Ureter (tissue), 1 donor: ENCODE measurements at places on chromosomes 16 and 17. TPM values are rescaled to one million over a fixed set of nuclear protein-coding genes. Genes with fewer than 3 reads are reported as not detected.

Gene WFDC1
- 63.5 TPM for total RNA-seq

Gene DLX3
- 1.1 TPM for total RNA-seq

Gene LDHD
- total RNA-seq: 16.9 TPM

Gene ZPBP2
- total RNA-seq: not detected

Gene VAT1L
- 0.65 TPM for total RNA-seq

Gene KRT40
- total RNA-seq: not detected

Gene SPNS2
- 30.0 TPM for total RNA-seq

Gene RND2
- total RNA-seq: 3.0 TPM

Gene ABCC6
- 0.29 TPM for total RNA-seq

Gene MYH13
- total RNA-seq: not detected

Gene CDH11
- 98.3 TPM for total RNA-seq

Gene VPS4A
- total RNA-seq: 30.8 TPM

Gene CNGB1
- total RNA-seq: 1.5 TPM

Gene SNAI3
- total RNA-seq: 1.8 TPM

Gene CDH5
- 25.8 TPM for total RNA-seq

Gene FAHD1
- total RNA-seq: 29.3 TPM

Gene TBX6
- 8.9 TPM for total RNA-seq

Gene NCBP3
- 46.1 TPM for total RNA-seq

Gene ABCA6
- total RNA-seq: 14.9 TPM

Gene MT1X
- 110 TPM for total RNA-seq

Gene SMPD3
- total RNA-seq: 1.6 TPM

Gene RPH3AL
- 45.6 TPM for total RNA-seq

Gene TMEM235
- not detected for total RNA-seq

Gene RRAD
- total RNA-seq: 7.7 TPM

Gene PLLP
- 34.3 TPM for total RNA-seq

Gene OTOP3
- total RNA-seq: not detected

Gene ABCA10
- 9.8 TPM for total RNA-seq

Gene FBXW10
- total RNA-seq: 1.1 TPM

Gene NPIPB9
- total RNA-seq: 5.8 TPM

Gene NPIPA3
- total RNA-seq: 1.6 TPM

Gene TBC1D3K
- total RNA-seq: not detected

Gene CDT1
- 2.1 TPM for total RNA-seq

Gene TM4SF5
- not detected for total RNA-seq

Gene SLC35G6
- total RNA-seq: not detected

Gene SGCA
- 16.9 TPM for total RNA-seq

Gene RAB26
- total RNA-seq: 0.83 TPM

Gene ATAD5
- total RNA-seq: 3.0 TPM

Gene MILR1
- 11.0 TPM for total RNA-seq

Gene SHCBP1
- 0.99 TPM for total RNA-seq

Gene KREMEN2
- total RNA-seq: not detected

Gene LRRC46
- 0.31 TPM for total RNA-seq

Gene SYCE1L
- total RNA-seq: 7.5 TPM

Gene UNC119
- 37.5 TPM for total RNA-seq

Gene SLC5A2
- total RNA-seq: not detected

Gene BICDL2
- total RNA-seq: 94.3 TPM

Gene GPR139
- total RNA-seq: not detected

Gene KRT28
- total RNA-seq: not detected

Gene KCNJ18
- total RNA-seq: not detected

Gene ARMC7
- total RNA-seq: 13.8 TPM

Gene KRTAP16-1
- not detected for total RNA-seq

Gene SAMD14
- 5.5 TPM for total RNA-seq

Gene NOG
- 0.60 TPM for total RNA-seq

Gene C16orf82
- not detected for total RNA-seq

Gene TEX19
- total RNA-seq: not detected

Gene PLK1
- 2.1 TPM for total RNA-seq
